ENCODE measurements at places on chromosomes 12 and 14. TPM values are rescaled to one million over a fixed set of nuclear protein-coding genes. Genes with fewer than 3 reads are reported as not detected.

DNA sequence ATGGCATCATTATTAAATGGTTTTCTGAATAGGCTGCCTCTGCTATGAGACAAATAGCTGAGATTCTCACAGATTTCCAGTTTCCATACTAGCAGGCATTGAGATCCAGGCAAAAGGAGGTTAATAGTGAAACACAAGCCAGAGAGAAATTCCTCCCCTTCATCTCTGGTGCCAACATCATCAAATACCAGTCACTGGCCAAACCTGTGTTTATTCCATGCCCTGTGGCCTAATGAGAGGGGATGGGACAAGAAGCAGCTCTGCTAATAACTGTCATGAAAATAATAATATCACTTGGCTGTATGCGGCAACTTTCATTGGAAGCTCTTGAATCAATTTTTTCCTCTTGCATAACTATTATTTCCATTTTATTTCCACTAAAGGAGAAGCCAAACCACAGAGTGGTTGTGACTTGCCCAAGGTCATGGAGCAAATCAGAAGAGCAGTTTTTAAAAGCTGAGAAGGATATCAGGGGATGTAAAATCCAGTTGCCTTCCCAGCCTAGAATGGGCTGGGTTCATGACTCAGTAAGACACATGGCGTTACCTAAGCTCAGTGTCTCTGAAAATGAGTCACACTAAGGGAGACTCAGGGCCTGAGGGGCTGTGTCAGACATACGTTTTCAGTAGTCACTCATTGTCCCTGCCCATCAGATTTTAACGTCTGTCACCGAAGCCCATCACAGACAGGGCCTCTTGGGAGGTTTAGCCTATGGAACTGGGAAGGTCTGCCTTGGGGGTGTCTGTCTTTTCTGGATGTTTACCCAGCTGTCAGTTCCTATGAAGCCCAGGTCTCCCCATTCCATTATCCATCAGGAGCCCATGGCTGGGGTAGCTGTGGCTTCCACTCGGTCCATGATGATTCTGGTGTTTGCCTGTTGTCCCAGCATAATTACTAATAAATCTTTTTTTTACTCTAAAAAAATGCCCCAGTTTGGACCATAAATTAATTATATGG lies 208.8 kb upstream of the EEA1 start:
- no peak for DNase-seq

DNA sequence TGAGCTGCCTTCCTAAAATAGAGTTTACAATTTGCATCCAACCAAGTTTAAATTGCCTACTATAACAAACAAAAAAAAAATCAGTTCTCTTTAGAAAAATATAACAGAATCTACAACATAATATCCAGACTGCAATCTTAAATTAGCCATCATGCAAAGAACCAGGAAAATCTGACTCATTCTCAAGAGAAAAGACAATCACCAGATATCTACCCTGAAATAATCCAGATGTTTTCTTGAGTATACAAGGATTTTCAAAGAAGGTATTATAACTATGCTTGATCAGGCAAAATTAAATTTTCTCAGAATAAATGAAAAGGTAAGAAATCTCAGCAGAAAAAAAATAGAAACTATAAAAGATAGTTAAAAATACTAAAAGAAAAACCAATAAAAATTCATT lies 115.6 kb downstream of the CCER1 start:
- no peak for DNase-seq

GRCh38 chr12:22551624-22552023 lies 7.3 kb upstream of the C2CD5 start:
- DNase-seq: no peak

DNA sequence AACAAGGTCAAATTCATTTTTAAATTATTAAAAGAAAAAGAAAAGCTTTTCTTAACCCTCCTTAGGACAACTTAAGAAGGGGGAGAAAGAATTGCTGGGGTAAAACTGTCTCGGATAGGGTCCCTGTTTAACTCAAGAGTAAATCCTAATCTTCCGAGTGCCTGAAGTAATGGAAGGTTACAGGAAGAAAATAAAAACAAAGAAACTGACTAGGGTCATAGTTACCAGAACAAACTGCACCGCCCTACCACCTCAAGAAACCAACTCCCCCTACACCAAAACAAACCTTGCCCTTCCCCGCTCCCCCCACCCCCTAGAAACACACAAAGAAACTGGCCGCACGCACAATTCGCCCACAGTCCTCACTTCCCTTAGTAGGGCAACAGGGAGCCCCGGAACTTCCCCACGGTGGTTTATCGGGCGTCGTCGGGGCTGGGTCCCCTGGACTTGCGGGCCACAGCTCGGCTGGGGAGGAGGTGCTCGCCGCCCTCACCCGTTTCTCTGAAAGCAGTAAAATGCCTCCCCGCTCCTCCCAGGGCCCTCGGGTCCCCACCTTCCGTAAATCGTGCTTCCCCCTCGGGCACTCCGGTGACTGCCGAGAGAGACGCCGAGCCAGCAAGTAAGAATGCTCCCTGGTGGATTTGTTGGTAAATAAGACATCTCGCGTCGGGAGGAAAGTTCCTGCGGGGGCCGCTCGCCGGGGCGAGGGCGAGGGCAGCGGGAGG lies 2.4 kb downstream of the SINHCAF start:
- no peak for DNase-seq

DNA sequence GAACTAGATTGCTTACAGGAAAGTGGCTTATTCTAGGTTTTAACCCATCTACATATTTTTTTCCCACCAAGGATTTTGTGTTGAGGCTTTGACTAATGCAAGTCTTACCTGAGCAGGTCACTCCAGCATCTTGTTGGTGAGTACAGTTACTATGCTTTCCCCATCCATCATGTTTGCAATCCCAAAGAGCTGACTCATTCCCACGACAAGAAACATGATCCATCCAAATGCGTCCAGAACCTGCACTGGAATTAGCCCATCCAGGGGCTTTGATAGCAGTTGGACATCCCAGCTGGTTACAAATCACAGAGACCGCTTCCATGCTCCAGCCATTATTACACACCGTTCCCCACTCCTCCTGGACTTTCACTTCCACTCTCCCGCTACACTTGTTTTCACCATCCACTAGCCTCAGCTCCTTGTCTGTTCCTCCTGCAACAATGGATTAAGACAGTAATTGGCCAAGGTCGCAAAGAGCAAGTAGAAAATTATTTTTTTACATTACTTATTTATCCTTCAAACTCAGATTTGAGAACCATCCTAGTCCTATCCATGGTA lies 2.5 kb downstream of the CD163 start:
- no peak for DNase-seq

- no peak for DNase-seq
These were observed 240.7 kb upstream of the PLEKHG7 start for GRCh38 chr12:92462049-92462448.

- peak; percentile 24 for DNase-seq
These were observed 446 bp downstream of the PPP1R12A start for GRCh38 chr12:79934281-79935020.

DNA sequence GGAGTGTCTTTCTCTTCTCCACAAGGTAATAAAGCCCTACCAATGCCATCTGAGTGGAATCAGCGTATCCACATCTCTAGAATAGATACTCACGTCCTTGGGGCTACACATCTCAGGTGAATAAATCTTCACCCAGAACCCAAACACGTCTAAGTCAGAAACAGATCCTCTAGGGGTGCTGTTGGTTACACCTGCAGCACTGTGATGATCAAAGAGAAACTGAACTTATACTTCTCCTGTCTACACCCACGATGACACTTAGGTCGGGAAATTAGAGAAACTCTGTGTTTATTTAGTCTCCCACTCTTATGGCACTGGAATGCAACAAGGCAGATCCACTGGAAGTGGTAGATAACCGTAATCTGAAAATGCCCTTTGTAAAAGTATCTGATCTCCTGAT lies 46.2 kb downstream of the WIF1 start:
- DNase-seq: no peak

DNA sequence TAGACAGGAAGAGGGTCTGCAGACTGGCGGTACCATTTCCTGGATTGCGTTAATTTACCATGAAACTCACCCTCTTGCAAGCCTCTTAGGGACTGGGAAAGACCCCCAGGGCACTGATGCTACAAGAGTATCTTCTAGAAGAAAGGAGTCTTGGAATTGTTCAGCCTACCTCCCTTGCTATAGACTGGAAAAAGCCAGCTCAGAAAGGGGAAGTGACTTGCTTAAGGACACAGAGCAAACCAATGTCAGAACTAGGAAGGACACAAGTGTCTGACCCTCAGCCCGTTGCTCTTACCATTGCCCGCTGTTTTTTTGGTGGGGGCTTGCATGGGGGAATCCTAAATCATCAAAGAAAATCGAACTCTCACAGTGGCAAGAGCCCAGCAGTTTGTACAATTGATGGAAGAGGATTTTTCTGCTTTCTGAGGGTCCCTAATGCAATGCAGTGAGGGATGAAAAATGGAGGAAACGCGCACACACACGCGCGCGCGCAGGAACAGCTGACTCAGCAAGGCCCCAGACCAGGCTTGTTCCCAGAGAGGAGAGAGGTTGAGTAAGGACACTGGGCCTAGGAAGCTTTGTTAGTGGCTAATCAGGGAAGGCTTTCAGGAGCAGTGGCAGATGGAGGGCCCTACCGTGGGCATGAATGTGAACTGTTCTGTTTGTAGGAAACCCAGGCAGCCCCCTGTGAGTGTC lies 50.9 kb downstream of the RIN3 start:
- no peak for DNase-seq

DNA sequence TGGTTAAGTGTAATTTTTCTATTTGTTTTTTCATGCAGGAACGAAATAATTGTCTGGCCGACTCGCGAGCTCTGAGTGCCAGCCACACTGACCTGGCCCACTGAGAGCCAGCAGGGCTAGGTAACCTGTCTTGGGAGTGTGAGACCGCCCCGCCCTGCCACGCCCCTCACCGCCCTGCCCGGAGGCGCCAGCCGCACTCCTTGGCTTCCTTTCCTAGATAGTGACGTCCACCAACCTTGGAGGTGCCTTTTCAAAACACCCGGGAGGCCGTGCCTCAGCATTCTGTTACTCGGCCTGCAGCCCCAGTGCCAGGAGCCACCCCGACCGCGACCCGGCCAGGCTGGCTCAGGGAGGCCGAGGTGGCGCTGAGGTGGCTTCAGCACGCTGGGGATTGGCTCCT lies 21.7 kb downstream of the XRCC3 start:
- DNase-seq: no peak

- no peak for DNase-seq
These were observed 3.5 kb downstream of the SLC35E3 start for GRCh38 chr12:68749443-68749842.

DNA sequence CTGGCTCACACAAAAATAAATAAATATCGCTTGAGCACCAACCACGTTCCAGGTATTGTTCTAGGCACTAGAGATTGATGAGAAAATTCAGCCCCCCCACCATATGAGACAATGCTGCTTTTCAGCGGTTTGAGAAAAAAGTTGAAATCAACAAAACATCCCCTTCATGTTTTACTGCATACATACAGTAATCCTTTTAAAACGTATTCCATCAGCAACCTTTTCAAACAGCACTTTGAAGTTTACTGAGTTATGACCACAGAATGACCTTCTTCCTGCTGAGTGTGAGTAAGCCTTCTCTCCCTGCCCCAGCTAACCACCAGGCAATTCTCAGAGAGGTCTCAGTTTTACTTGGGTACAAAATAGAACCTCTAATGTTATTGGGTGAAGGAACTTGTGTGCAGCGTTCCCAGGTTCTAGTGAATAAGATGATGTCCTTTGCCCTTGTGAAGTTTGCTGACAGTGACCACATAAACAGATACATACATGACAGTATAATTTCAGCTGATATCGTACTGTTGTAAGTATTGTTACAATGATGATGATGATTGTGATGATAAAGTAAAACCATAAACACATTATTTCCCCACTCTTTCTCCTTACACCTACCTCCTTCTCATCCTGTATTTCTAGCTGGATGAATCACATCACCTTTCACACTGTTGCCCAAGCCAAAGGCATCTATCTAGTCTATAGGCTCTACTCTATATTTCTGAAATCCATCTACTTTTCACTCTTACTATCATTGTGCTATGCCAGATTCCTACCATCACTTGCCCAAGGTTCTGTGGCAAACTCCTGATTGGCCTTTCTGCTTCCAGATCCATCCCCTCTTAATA lies 124.4 kb upstream of the KRR1 start:
- DNase-seq: peak; percentile 98

DNA sequence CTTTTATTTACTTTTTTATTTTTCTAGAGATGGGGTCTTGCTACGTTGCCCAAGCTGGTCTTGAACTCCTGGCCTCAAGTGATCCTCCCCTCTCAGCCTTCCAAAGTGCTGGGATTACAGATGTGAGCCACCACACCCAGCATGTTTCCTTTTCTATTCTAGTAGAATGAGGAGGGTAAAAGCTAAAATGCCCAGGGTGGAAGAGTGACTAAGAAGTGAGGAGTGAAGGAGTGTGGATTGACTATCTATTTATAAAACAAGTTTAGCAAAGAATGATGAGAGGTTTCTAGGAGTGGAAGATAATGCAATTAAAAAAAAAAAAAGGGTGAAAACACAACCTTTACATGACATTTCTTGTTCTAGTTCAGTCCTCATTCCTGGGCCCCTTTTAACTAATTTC lies 29.8 kb upstream of the PKP2 start:
- DNase-seq: no peak

GRCh38 chr12:98980508-98980907 lies 335.4 kb downstream of the APAF1 start:
- DNase-seq: no peak

GRCh38 chr12:60324746-60325145 lies 728.9 kb downstream of the SLC16A7 start:
- DNase-seq: no peak

GRCh38 chr14:103624860-103625259 lies 4.2 kb upstream of the KLC1 start:
- DNase-seq: peak; percentile 59

DNA sequence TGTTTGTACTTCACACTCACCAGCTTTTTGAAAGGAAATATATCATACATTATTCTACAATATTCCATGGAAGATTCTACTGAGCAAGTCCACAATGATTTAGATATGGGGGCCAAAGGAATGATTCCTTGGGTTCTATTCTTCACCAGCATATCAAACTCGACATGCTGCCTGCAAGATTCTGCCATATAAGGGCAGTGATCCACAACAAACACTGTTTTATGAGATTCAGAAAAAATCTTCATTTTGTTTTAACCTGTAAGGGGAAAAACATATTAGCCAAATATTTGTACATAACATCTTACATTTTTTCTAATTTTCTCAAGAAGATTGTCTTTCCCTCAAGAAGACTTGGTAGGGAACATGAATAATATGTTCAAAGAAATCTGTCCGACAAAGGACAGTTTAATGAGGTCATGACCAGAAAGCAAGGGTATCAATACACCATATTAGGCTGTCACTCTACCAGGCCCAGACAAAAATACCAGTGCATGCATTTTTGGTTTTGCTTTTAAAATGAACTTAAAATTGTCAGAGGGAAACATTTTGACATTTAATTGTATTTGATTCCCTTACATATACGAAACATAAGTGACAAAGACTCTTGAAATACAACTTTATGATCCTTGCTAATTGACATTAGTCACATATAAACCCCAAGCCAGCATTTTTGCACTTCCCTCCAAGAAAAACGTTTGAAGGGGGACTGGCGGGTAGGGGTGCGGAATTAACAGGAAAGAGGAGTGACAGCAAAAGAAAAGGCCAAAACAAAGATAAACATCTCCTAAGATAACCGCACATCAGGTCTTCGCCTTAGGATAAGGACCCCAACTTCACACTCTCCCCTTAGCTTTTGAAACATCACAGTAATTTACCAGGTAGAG lies 980 bp downstream of the INTS13 start:
- no peak for DNase-seq

BCL7A gene
- 11.7 TPM for total RNA-seq

FSCB gene
- total RNA-seq: not detected

ARID2 gene
- total RNA-seq: 21.9 TPM

RBMS2 gene
- 4.9 TPM for total RNA-seq

All from SK-MEL-5 (cell line).